ENCODE measurements at places on chromosomes 11 and 22. TPM values are rescaled to one million over a fixed set of nuclear protein-coding genes. Genes with fewer than 3 reads are reported as not detected.

MIOX gene
- polyA plus RNA-seq = not detected

SLC22A8 gene
- not detected for polyA plus RNA-seq

OR8G5 gene
- not detected for polyA plus RNA-seq

ZFPL1 gene
- 27.0 TPM for polyA plus RNA-seq
